ENCODE measurements at places on chromosomes 7 and 10.

DNA sequence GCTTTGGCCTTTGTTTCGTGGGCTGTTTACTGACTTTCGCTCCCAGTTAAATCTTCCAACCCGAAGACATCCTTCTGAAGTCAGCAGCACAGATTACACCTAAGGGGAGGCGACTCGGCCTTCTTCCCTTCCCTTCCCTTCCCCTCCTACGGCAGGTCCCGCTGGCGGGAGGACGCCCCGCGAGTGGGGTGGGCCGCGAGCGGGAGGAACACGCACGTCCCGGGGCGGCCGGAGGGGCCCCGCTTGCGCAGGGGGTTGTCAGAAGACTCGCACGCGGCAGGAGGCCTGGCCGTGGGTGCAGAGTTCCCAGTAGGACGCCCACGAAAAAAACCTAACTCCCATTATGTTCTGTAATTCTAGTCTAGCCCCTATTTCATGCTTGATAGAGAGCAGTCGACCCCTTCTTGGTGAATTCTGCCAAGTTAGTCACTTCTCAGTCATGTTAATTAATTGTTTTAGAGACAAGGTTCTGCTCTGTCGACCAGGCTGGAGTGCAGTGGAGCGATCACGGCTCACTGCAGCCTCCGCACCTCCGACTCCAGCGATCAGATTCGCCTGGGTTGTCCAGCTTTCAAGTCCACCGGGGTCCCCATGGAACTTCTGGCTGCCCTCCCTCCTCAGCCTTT lies 19.2 kb upstream of the ZNF32 start:
- DNase-seq: no peak

DNA sequence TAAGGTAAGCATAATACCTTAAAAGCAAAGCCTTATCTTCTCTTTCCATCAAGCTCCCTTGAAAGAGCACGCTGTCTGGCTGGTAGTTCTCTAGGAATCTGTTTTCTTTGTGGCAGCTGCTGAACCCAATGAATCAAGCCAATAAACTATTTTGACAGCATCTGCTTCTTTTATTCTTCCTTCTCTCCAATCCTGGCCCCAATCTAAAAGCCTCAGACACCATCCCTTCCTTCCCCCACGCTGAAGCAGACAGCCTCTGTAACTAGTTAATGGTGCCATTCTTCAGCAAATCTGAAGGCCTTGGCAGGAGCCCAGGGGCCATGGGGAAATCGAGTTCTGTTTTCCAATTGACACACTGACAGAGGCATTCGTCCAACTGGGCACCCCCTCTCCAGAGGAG lies 186.6 kb upstream of the LYZL1 start:
- no peak for DNase-seq

GRCh38 chr7:48511080-48511479 lies 339.8 kb downstream of the ABCA13 start:
- DNase-seq: no peak

DNA sequence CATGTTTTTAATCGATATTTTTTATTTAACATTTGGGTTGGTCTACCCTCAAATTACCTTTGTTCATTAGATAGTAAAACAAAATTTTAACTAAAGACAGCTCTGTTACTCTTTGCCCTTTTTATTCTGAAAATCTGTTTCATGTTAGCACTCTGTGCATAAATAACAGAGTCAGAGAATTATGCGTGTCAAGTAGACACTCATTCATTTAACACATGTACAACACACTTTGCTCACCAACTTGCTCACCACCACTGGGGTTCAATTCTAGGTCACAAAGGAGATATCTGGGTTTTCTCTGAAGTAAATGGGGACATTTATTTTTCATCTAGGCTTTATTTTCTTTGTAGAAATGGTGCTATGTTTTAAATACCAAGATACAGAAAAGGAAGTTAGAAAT lies 457.4 kb upstream of the SEMA3D start:
- DNase-seq: no peak

DNA sequence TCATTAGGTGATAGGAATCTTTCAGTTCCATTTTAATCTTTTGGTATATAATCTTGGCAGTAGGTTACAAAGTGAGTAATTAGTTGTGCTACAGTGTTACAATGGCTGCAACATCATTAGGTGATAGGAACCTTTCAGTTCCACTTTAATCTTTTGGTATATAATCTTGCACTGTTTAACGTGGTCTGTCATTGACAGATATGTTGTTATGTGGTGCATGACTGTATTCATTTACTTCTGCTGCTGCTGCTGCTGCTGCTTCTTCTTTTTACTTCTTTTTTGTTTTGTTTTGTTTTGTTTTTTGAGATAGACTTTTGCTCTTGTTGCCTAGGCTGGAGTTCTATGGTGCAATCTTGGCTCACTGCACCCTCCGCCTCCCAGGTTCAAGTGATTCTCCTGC lies 28.6 kb downstream of the ST7 start:
- no peak for DNase-seq

Data from hypothalamus (tissue), 51 donors.